ENCODE measurements at places on chromosomes 2 and 18.

GRCh38 chr2:196809260-196809659, at the start of gene C2orf66:
C2orf66 (minus strand) TSS chr2:196809355; CDS start chr2:196809336, 19 bp downstream.
- no peak for DNase-seq

GRCh38 chr2:219723311-219723710, 95.9 kb downstream of the SLC4A3 start:
- DNase-seq: no peak

DNA sequence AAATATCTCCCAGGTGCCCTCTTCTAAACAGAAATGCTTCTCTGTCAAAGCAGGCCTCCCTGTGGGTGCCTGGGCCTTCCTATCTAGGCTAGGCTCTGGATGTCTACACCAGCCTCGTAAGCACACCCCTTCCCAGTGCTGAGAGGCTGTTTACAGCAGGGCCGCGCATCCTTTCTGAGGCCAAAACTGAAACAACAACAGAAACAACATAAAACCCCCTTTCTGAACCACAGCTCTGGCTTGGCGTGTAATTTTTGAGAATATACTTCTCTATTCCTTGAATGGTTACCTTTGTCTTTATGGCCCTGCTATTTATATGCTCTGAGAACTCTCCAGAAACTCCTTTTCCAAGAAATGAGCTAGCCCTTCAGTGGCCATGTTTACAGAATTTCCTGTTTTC, 118.4 kb downstream of the BCL2L11 start:
- DNase-seq: no peak

GRCh38 chr2:40820319-40820718, 368.4 kb upstream of the SLC8A1 start:
- no peak for DNase-seq

GRCh38 chr2:112001136-112001715, 53.8 kb upstream of the TMEM87B start:
- DNase-seq: no peak

GRCh38 chr2:105446501-105446900, 47.6 kb upstream of the FHL2 start:
- DNase-seq: no peak

DNA sequence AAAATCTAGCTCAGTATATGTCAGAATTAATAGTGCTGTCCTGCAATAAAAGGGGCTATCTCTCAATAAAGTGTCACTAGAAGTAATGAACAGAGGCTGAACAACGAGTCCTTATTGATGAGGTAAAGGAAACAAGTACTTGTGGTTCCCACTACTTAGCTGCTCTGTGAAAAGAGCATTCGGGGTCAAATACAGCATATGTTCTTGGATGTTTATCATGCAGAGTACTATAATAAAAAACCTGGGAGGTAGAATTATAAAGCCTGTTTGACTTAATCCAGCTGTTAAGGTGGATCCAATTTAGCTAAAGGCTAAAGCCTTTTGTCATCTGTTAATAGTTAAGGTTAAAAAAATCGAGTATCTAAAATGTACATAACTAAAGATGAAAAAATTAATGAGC, 32.4 kb downstream of the SLC35F5 start:
- DNase-seq: no peak

GRCh38 chr2:59566739-59567138, 986.7 kb downstream of the BCL11A start:
- no peak for DNase-seq

DNA sequence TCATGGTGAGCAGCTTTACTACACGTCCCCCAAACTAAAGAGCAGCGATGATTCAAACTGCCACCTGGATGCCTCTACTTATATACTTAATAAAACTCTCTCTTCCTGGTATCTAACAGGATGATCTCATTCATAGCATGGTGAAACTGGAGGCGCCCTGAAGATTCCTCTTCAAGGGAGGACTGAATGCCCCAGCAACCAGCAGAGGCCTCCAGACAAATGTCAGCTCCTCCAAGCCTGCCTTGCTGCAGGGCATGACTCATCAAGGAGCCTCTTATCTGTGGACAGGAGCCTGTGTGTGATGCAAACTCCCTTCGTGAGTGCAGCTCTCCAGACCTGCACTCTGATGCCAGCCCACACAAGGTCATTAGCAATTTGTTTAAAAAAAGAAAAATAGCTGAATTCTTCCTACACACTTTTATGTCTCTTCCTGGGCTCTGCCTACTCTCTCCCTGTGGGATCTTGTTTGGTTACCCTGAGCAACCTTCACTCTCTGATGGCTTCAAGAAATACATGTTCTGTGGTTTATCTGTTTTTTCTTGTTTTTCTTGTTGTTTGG, 30.2 kb downstream of the LONRF2 start:
- DNase-seq: no peak

DNA sequence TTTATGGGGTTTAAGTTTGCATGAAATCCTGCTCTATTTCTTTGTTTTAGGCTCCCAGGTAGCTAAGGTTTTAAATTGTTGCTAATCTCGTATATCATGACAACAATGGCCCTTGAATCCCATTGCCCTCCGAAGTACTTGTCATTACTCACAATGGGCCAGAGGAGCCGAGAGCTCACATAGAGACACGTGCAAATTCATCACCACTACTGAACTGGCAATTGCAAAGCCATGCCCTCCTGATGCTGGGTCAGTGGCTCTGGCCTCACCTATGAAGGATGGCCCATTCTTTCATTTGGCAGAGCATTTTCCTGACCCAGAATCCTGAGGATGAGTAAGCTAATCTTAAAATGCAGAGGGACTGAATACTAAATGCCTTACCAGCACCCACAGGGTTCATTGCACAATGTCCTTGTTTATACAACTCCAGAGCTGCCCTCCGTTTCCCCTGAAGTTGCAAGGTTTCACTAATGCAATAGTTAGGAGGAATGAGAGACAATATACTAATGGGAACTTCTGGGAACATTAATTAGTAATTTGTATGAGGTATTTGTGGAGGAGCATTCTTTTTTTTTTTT, 71.6 kb upstream of the GAREM1 start:
- no peak for DNase-seq

DNA sequence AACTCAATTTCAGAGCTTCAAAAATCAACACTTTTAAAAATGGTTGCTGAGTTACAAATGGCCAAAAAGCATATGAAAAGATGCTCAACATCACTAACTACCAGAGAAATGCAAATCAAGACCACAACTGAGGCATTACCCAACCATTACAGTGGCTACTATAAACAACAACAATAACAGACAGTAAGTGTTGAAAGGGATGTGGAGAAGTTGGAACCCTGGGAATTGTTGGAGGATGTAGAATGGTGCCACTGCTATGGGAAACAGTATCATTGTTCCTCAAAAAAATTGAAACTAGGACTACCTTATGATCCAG, 173.3 kb upstream of the SPRED2 start:
- DNase-seq: no peak

DNA sequence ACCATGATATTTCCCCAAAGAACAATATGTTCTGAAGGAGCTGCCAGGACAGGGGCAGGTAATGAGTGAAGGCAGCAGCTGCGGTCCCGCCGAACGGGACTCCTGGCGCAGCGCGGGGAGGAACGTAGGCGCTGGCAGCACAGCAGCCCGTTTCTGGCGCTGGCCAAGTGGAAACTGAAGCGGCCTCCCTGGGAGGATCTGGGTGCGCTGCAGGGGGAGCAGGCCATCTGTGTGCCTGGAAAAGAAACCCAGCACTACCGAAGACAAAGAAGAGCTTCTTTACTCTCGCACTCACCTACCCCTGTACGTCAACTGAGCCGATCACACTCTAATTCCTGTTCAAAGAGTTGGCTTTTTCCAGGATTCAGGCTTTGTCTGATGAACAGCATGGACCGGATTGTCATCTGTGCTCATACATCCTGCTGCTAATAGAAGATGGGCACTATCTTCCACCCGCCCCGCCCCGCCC, 11.8 kb downstream of the G6PC2 start:
- DNase-seq: no peak

DNA sequence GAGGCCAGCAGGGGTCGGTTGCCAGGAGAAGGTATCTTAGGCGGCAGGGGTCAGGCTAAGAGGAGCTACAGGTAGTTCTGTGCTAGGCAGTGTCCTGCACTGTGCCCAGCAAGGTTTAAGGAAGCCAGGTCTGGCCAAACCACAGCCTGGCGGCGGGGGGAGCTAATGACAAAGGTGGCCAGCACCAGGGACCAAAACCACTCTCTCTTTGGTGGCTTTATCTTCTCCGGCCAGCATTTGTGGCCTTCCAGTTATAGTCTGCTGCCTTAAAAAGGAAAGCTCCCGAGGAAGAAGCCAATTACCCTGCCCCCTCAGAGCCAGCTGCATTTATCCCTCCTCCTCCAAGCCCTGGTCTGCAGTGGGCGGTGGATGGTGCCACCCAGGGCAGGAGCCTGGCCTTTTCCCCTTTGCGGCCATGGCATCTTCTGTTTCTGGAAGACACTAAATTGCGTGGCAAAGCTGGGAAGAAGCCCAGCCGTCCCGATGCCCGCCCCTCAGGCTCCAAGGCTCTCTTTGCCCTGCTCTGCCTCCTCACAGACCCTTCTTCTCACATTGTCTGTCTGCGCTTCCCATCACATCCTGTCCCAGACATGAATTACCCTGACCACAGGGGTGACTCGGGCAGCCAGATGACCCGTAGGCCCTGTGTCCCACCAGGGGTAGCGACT, 94.6 kb downstream of the EN1 start:
- DNase-seq: no peak

GRCh38 chr2:64447317-64448040, 6.5 kb upstream of the LGALSL start:
- DNase-seq: no peak

- no peak for DNase-seq
Observed at GRCh38 chr2:105287692-105288091, 41.8 kb downstream of the TGFBRAP1 start.

GRCh38 chr2:67839242-67839641, 223.6 kb downstream of the C1D start:
- no peak for DNase-seq

DNA sequence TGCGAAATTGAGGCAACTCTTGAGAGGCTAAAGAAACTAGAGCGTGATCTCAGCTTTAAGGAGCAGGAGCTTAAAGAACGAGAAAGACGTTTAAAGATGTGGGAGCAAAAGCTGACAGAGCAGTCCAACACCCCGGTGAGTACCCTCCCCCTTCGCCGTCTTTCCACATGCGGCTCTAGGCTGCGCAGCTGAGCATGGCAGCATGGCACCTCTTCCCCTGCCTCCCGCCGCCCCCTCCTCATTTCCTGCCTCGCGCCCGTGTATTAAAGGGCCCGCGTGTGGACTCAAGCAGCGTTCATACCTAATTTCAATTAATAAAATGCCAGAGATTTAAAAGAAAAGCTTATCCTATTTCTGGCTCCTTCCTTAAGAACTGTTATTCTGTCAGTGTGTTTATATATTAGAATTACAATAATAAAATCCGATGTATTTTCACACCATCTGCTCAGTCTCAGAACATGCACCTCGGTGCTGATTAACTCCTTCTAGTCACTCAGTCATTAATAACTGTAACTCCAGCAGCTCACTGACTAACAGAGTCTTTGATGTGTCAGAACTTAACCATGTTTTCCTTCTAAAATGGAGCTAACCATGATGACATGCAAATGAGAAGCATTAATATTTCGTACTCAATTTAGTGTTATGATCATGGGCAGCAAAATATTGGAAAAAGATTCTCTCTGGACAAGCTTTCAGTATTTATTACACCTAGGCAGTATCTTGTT, 137.4 kb upstream of the CDCA7 start:
- no peak for DNase-seq

GRCh38 chr18:77150588-77150987, 18.0 kb upstream of the MBP start:
- DNase-seq: no peak

DNA sequence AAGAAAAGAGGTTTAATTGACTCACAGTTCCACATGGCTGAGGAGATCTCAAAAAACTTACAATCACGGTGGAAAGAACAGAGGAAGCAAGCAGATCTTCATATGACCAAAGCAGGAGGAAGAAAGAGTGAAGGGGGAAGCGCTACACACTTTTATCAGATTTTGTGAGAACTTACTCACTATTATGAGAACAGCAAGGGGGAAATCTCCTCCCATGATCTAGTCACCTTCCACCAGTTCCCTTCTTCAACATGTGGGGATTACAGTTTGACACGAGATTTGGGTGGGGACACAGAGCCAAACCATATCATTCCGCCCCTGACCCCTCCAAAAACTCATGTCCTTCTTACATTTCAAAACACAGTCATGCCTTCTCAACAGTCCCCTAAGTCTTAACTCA, 54.2 kb downstream of the G6PC2 start:
- DNase-seq: no peak

- DNase-seq: no peak
Observed at GRCh38 chr2:33110461-33110860, 163.7 kb downstream of the LTBP1 start.

DNA sequence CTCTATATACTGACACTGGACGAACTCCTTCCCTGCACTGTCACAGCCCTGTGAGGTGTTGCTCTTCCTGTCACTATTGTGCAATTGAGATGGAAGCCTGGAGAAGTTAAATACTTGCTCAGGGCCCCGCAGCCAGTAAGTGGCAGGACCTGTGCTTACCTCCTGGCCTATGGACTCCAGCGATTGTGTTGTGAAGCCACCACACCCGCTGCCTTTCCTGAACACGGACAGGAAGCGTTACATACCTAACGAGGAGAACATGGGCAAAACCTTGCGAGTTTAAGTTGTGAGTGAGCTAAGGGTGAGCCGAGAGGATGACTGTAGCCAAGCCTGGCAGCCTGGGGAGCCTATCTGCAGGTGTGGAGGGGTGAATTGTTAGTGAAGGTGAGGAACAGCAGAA, 26.1 kb downstream of the RAB31 start:
- DNase-seq: peak; percentile 48

- no peak for DNase-seq
Observed at GRCh38 chr2:141260911-141261310, 869.9 kb downstream of the LRP1B start.

DNA sequence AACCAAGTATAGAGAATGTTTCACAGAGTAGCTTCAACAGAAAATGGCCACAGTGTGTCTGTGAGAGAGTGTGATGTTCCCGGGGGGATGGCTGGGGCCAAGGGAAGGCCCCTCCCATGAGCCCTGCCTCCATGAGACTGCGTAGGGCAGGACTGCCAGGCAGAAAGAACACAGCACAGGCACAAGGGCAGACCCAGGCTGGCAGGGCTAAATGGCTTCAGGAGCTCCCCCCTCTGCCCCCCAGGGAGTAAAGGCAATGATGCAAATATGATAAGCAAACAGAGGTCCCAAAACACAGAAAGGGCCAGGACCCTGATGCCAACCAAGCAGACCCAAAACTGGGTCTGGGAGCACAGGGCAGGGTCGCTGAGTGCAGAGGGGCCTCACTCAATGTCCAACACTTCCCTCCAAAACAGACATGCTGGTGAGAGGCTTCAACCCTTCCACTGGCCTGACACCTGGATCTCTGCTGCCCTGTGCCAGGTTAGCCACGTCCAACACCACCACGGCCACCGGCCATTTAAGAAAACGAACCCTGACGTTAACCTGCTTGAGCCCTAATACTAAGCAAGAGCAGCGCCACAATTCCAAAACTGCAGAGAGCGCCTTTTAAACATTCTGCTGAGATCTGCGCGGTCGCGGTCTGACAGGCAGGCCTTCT, 90.3 kb downstream of the HDAC4 start:
- DNase-seq: peak; percentile 54

GRCh38 chr2:14072338-14072737, 560.2 kb upstream of the LRATD1 start:
- DNase-seq: no peak

- DNase-seq: no peak
Observed at GRCh38 chr18:75185460-75185859, 23.5 kb downstream of the PTGR3 start.

- DNase-seq: no peak
Observed at GRCh38 chr2:119449521-119449920, 17.9 kb downstream of the TMEM37 start.

Measured in suprapubic skin (tissue), 4 donors.